ENCODE measurements at places on chromosomes 1 and 21.

DNA sequence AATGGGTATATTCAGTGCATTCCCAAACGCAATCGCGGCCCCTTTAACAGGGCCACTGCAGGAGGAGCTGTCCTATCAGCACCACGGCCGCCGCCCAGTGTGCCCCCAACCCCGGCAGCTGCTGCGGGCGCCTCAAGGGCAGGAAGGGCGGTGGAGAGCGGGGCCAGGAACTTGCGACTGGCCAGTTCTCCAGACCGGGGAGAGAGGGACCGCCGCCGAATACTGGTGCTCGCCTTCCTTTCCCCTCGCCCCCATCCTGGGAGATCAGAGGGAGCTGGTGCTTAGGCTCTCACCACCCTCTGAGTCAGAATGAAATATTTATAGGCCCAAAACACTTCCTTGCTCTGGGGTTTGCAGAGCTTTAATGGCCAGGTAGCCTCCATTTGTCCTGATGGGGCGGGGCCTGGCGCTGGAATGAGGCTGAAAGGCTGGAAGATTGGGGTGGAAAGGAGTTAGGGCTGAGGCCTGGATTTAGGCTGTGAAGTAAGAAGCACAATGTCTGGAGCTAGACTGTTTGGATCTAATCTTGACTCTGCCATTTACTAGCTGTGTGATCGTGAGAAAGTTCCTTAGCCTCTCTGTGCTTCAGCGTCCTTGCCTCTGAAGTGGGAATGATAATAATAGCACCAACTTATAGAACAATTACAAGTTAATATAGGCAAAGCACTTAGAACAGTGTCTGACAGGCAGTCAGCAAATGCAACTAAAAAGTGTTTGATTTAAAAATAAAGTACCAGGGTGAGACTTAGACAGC lies 75.5 kb downstream of the NAV1 start:
- no peak for DNase-seq

GRCh38 chr1:100860397-100860991 lies 34.1 kb downstream of the EXTL2 start:
- no peak for DNase-seq

- peak; percentile 39 for DNase-seq
Observed at GRCh38 chr1:46131712-46132528, 509 bp downstream of the PIK3R3 start.

DNA sequence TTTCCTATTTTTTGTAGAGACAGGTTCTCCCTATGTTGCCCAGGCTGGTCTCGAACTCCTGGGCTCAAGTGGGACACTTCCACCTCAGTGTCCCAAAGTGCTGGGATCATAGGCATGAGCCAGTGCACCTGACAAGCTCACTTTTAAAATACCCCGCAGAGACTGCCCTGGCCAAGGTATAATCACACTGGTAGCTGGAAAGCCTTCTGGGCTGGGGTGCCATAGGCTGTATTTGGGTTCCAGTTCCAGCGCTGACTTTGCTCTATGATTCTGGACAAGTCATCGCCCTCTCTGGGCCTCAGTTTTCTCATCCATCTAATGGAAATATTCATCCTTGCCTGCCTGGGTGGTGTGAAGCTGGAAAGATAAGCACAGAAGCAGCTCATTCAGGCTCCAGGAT lies 10.4 kb downstream of the LDLRAD1 start:
- DNase-seq: no peak

DNA sequence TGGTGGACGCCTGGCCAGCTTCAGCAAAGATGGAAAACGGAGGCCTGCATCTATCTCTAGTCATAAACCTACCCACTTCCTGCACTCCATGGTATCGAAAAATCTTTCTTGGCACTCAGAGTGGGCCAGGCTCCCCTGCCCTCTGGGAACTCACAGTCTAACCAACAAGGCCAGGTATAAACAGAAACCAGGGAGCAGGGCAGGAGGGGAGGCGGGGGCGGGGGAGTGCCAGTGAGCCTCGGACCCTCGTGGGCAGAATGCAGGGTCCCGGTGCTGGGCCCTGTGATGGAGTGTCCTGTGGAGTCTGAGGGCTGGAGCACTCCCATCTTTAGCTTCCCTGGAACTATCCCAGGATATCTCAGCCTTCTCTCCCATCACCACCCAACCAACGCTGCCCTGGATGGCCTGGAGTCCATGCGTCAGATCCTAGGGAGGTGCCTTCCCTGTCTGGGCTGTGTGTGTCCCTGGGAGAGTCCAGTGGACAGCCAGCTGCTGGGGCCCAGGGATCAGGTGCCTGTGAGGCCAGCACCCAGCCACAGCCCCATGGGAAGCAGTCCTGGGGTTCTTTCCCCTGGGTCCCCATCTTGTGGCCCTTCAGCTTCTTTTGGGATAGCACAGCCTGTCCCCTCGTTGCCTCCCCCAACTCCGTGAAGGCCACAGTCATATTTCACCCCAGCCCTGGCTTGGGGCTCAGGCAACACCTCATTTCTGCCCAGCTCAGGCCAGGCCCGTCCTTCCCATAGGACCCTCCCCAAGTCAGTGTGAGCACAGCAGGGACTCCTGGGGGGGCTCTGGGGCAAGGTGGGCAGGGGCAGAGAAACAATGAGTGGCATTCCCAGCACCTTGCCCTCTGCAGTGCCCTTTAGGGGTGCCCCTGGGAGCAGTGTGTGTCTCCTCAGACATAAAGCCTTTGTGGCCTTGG lies 1.1 kb upstream of the EPS8L3 start:
- DNase-seq: no peak

GRCh38 chr1:21289700-21290545 lies at the start of gene ECE1:
ECE1 (minus strand) TSS chr1:21290463; CDS start chr1:21290414, 49 bp downstream.
- peak; percentile 27 for DNase-seq

GRCh38 chr1:115939455-115939854 lies 36.9 kb upstream of the SLC22A15 start:
- no peak for DNase-seq

GRCh38 chr21:34846601-34847112 lies 177.9 kb downstream of the CLIC6 start:
- DNase-seq: no peak

DNA sequence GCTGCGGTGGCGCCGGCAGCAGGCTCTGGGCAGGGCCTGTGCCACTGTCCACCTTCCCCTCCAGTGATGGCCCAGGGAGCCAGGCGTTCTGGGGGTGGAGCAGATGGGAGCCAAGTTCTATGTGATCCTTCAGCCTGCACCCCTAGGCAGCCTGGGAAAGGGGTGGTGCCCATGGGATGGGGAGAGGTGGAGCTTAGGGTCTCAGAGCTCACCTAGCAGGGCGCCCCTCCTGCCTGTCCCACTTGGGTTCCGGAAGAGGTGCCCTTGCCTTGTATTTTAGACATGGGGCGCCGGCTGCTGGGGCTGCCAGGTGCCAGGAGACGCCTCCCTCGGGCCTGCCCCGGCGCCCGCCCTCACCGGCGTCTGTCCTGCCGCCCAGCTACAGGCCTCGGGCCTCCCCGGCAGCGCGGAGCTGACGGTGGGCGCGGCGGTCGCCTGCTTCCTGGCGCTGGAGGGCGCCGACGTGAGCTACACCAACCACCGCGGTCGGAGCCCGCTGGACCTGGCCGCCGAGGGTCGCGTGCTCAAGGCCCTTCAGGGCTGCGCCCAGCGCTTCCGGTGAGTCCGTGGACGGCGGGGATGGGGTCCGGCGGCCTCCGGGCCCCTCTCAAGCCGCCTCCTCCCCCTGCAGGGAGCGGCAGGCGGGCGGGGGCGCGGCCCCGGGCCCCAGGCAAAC lies 3.1 kb upstream of the MMP23B start:
- DNase-seq: no peak

GRCh38 chr1:86646256-86646655 lies 58.1 kb upstream of the SH3GLB1 start:
- no peak for DNase-seq

GRCh38 chr1:247367786-247368422 lies 36.2 kb upstream of the ZNF496 start:
- no peak for DNase-seq

- DNase-seq: no peak
Observed at GRCh38 chr1:41226815-41227434, 15.2 kb downstream of the SCMH1 start.

DNA sequence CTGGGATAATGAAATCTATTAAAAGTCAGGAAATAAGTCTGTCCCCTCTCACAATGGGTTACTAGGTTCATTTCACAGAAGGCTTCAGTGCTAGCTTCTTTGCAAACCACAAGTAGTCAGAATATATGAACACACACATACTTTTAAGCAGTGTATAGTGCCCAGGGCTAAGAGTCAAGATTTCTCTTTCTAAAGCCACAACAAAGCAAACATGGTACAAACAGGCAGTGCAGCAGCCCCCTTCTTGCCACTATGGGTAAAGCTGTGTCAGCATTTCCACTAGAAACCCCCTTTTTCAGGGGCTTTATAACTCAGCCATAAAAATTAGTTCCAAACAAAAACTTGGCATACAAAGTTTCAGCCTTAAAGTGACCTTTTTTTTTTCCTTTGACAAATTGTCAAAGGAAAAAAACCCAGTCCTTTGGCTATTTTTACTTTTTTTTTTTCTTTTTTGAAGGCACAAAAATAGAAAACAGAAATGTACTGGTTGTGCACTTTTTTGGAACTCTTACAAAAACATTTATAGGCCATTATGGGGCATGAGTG lies 315.4 kb downstream of the LMO4 start:
- DNase-seq: no peak

DNA sequence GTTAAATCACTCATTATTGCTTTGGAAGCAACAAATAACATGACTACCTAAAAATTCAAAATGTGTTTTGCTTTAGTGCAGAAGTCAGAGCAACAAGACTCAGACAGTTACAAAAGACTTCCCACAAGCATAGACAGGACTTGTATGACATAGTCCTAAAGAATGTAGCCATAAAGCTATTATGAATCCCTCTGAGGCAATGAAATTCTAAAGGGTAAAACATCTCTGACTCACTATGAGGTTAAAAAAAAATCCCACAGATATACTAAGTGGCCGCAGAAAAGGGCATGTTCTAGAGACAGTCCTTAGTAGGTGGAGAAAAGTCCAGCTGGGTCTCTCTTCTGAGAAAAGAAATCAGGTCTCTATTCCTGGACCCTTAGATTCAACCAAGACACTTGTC lies 4.9 kb downstream of the PRKAB2 start:
- peak; percentile 55 for DNase-seq

GRCh38 chr1:209626346-209627026 lies 25.7 kb downstream of the LAMB3 start:
- DNase-seq: no peak

- DNase-seq: no peak
Observed at GRCh38 chr1:227192163-227192562, 126.1 kb downstream of the CDC42BPA start.

GRCh38 chr1:110770832-110771231 lies 96.1 kb upstream of the KCNA3 start:
- DNase-seq: no peak

GRCh38 chr1:204081164-204081790 lies 8.4 kb downstream of the SOX13 start:
- no peak for DNase-seq

DNA sequence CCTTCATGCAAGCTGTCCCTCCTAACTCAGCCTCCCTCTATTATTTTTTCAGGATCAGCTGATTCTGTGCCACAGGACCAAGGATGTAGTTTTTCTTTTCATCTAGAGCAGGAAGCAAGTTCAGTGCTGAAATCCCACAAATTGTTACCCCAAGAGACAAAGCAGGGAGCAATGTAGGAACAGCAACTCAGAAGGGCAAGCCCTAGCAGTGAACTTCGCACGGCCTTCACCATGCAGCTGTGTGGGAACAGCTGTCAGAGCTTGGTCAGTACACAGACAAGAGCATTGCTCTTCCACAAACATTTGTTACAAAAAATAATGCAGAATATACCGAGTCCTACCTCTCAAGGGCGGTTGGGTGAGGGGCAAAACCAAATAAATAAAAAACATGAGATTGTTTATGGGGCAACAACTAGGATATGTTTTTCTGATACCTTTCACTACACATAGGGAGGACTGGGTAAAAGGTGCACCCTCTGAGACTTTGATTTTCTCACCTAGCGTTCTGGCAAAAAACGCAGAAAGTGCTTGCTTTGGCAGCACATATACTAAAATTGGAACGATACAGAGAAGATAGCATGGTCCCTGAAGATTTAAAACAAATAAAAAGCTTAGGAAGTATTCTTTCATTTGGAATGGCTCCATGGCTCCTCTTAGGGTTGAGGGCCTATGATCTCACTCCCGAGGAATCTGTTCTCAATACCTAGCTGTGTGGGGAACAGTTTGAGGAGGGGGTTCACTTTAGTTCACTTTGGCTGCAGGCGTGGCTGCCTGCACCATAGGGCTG lies 37.1 kb upstream of the ANGPTL7 start:
- DNase-seq: no peak

DNA sequence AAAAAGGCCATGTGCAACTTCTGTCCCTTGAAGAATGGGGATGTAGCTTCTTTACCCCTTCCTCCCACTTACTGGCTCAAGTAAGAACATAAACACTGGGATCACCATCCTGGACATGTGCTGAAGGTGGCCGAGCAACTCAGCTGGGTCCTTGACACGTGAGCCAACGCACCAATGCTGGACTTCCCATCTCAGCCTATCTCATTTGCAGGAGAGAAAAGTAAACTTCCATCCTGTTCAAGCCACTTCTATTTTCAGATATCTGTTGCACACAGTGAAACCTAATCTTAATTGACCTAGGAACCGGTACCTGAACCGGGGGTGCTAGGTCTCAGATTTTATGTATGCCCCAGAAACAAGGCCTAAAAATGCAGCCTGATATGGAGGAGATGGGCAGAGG lies 75.3 kb downstream of the HLCS start:
- DNase-seq: no peak

DNA sequence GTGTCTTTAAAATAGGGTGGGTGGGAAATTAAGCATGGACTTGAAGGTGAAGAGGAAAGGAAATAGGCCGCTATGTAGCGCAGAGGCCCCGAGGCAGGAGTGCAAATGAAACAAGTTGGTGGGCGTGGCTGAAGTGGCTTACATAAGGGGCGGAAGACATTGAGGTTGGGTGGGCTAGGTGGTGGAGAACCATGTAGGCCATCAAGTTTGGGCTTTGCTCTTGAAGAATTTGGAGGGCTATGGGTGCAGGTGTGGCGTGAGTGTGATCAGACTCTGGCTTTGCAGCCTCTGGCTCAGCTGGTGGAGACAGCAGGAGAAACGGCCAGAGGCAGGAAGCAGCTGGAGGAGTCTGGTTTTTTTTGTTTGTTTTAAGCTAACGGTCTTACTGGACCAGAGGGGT lies 6.7 kb downstream of the SLFNL1 start:
- DNase-seq: no peak

DNA sequence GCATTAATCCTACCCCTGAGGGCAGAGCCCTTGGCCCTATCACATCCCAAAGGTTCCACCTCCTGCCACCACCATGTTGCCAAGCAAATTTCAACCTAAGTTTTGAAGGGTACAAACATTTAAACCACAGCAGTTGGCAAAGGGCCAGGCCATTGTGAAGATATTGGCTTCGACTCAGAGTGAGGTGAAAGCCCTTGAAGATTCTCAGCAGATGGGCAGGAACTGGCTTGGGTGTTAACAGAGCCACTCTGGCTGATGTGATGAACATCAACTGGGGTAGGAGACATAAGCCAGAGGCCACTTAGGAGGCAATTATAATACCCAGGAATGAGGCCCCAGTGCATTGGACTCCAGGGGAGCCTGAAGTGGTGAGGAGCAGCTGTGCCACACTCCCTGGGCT lies 207.7 kb upstream of the KAZN start:
- no peak for DNase-seq
